ENCODE measurements at places on chromosomes 2 and 18. TPM values are rescaled to one million over a fixed set of nuclear protein-coding genes. Genes with fewer than 3 reads are reported as not detected.

PTPRM gene
- total RNA-seq = 68.9 TPM

CYBRD1 gene
- total RNA-seq = 89.2 TPM

FHOD3 gene
- 15.7 TPM for total RNA-seq

LRRTM4 gene
- total RNA-seq = 1.6 TPM

RBM44 gene
- total RNA-seq = 2.1 TPM

METAP1D gene
- total RNA-seq = 8.9 TPM

CAPN14 gene
- not detected for total RNA-seq

FEV gene
- not detected for total RNA-seq

B3GNT7 gene
- 0.52 TPM for total RNA-seq

POMC gene
- total RNA-seq = 4.2 TPM

COL3A1 gene
- 6,920 TPM for total RNA-seq

HEATR5B gene
- total RNA-seq = 41.2 TPM

SIGLEC15 gene
- not detected for total RNA-seq

TMEM169 gene
- 1.6 TPM for total RNA-seq

IL36RN gene
- not detected for total RNA-seq

SOWAHC gene
- 9.4 TPM for total RNA-seq

CABYR gene
- total RNA-seq = 3.1 TPM

PLGLB2 gene
- 2.1 TPM for total RNA-seq

ZNF521 gene
- total RNA-seq = 40.2 TPM

ACVR1C gene
- total RNA-seq = 0.52 TPM

TDRD15 gene
- not detected for total RNA-seq
